Endothelial cell of coronary artery (primary cell): ENCODE measurements at places on chromosomes 3 and 15. TPM values are rescaled to one million over a fixed set of nuclear protein-coding genes. Genes with fewer than 3 reads are reported as not detected.

Gene AVEN
- total RNA-seq, result 34.3 and 34.4 TPM in 2 replicates

Gene SLC28A2
- not detected in 2 replicates for total RNA-seq

Gene FRMD5
- total RNA-seq, result 11.7 and 27.5 TPM in 2 replicates

Gene ALG3
- total RNA-seq, result 19.1 and 24.6 TPM in 2 replicates

Gene RLBP1
- total RNA-seq, result not detected in 2 replicates

Gene SMCO1
- not detected in 2 replicates for total RNA-seq

Gene MORC1
- total RNA-seq, result not detected in 2 replicates

Gene DLG1
- 42.2 and 97.8 TPM in 2 replicates for total RNA-seq

Gene ADAMTS9
- total RNA-seq, result 31.2 and 159 TPM in 2 replicates

Gene SLCO2A1
- total RNA-seq, result 0.72 and 2.3 TPM in 2 replicates

Gene SPESP1
- 1.0 and 1.4 TPM in 2 replicates for total RNA-seq

Gene TRAK1
- total RNA-seq, result 34.6 and 38.9 TPM in 2 replicates

Gene GABRA5
- not detected in 2 replicates for total RNA-seq

Gene SCN5A
- 3.7 and 4.9 TPM in 2 replicates for total RNA-seq

Gene PLCH1
- 0.09 TPM in 1 of 2 replicates, not detected in the other for total RNA-seq

Gene CX3CR1
- not detected in 2 replicates for total RNA-seq

Gene STRIT1
- not detected in 2 replicates for total RNA-seq

Gene EOMES
- not detected in 2 replicates for total RNA-seq

Gene MRPL47
- 29.6 and 39.9 TPM in 2 replicates for total RNA-seq

Gene CRYGS
- total RNA-seq, result 0.99 and 2.2 TPM in 2 replicates

Gene DPPA4
- not detected in 2 replicates for total RNA-seq

Gene TRIM42
- total RNA-seq, result not detected in 2 replicates

Gene DGKG
- 0.09 and 0.19 TPM in 2 replicates for total RNA-seq

Gene DUOXA2
- not detected in 2 replicates for total RNA-seq

Gene NR2E3
- 0.09 and 0.18 TPM in 2 replicates for total RNA-seq
